Stimulated activated CD8-positive, alpha-beta memory T cell treated with anti-CD3 and anti-CD28 coated beads, Interleukin-4, amount 100 ng/mL, for 24 hours (primary cell): ENCODE measurements at places on chromosomes 2 and 18.

GRCh38 chr2:28420722-28421121 is 28.1 kb downstream of the FOSL2 start:
- no peak for DNase-seq

GRCh38 chr18:76005632-76006208 is 489.3 kb downstream of the ZNF516 start:
- DNase-seq, result no peak

GRCh38 chr2:76415821-76416220 is 705.1 kb upstream of the GCFC2 start:
- DNase-seq, result no peak

DNA sequence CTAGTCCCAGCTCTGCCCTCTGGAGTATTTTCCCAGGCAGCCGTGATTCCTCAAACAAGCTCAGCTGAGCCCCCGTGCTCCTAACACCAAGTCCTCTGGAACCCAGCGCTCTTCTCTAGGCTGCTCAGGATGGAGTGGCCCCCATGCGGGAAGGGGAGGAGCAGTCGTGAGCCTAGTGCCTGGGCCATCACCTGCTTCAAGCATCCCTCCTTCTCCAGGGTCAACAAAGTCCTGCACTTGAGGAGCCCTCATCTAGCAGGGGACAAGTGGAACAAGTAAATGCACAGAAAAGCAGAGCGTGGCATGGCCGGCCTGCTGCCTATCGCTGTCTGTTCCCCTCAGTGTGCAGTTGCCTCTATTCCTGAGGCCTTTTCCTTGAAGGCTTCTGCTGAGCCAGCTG is 168.6 kb downstream of the INHBB start:
- DNase-seq, result no peak

DNA sequence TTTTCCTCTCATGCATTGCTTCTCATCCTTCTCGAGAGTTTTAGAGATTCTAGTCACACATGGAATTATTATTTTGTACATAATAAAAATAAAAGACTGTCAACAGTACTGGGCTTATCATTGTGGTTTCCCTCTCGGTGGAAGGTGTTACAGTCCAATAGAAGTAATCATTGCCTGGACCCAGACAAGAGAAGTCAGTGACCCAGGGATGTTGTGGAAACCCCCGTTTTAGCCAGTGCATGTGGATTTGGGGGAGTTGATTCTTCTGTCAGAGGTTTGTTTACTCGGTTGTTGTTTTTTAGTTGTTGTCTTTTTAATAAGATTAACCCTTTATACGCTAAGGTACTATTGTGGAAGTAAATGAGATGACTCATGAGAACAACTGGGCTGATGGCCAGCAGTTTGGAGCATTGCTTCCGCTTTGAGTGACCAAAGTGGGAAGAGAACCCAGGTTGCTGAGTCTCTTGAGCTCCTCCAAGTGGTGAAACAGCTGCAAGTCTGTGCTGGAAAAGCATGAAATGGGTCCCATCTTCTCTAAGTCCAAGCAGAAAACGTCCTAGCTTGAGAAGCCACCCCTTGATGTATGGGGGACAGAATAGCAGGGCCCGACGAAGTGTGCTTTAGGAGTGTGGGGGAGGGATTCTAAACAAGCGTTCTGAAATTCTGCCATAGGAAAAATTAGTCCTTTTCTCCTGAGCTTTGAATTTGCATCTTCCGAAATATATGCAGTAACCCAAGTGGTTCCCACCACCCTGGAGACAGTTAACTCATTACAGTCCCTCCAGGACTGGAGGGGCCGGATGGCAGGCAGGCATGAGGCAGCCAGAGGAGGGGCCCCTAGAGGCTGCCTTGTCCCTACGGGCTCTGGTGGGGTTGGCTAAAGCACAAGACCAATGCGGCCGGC is 61.8 kb upstream of the GPR45 start:
- no peak for DNase-seq

- DNase-seq, result no peak
Observed at GRCh38 chr2:98269274-98269673, 77.0 kb upstream of the CNGA3 start.

- peak; percentile 55 for DNase-seq
Observed at GRCh38 chr18:80033181-80034067, 810 bp upstream of the RBFA start.

DNA sequence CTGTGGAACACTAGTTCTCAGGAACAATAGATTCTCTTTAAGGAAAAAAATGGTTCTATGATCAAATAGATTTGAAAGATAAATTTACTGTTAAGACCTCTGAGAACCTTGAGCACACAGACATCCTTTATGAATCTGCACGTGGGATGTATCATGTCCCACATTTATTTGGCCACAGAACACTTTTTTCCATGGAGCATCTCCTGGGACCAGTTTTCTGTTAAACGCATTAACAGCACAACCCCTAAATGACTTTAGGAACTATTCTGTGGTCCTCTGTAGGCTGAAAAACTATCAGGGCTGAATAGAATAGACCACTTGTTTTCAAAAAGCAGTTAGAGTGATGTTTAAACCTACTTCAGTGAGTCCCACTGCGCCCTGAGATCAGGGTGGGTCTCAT is 132.2 kb upstream of the PID1 start:
- DNase-seq, result no peak

DNA sequence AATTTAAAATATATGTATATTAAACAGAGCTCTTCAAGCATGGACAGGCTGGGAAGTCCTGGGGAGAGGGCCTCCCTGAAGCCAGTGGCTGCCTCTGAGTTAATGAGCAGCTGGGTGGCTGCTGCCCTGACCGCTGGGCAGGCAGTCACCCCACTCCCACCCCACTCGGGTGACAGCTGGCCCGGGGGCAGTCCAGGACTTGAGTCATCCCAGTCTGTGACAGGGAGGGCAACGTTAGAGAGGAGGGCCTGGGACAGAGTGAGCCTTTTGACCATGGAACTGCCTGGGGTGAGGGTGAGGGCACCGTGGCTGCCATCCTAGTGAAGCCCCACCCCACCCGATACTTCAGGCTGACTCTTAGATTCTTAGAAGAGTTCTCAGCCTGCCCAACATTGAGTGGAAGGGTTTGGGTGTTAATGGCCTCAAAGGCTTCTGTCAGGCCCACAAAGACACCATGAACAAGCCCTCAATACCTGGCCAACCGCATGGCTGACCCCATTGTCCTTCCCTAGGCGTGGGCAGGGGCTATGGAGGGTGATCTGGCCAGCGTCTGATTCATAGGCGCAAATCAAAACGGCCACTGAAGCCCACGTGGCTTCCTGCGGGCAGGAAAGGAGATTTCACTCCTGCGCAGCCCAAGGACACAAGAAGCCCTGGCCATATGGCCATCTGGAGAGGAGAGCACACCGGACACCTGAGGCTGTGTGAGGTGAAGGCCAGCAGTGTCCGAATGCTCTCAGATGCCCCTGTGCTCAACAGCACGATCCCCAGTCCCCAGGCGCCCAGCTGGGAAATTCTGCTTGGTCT is 47.5 kb downstream of the MRPS5 start:
- DNase-seq, result no peak

DNA sequence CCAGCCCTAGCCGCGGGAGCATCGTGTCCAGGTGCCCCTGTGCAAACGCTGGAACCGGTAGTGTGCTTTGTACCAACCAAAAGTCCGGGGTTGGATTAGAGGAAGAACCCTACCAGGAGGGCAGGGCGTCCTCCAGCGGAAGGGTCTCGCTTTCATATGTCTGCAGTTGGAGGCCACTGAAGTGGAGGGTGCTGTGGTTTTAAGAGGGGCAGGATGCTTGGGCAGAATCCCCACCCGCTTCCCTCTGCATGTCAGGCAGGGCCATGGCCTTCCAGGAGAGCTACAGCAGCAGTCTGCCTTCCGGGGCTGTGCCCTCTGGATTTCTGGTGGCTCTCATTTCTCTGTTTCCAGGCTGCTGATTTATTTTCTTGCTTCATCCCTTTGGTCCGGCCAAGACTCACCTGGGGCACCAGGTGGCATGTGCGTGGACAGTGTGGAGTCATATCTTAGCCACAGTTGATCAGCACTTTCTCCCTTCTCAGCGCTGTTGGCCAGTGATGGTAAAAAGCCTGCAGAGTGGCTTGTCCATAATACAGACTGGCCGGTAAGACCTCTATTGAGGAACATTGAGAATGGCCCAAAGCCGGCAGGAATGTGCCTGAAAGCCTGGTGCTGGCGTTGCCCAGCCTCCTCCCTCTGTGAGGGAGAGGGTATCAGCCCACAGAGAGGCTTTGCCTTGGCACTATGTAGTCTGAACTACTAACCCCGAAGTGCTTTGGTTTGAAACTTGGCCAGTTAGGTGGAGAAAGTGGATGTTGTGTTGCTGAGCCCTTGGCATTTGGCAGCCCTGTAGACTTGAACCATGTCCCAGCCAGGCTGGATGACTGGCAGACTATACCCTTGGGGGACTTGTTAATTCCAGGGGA is 1.8 kb downstream of the AGAP1 start:
- DNase-seq, result no peak

DNA sequence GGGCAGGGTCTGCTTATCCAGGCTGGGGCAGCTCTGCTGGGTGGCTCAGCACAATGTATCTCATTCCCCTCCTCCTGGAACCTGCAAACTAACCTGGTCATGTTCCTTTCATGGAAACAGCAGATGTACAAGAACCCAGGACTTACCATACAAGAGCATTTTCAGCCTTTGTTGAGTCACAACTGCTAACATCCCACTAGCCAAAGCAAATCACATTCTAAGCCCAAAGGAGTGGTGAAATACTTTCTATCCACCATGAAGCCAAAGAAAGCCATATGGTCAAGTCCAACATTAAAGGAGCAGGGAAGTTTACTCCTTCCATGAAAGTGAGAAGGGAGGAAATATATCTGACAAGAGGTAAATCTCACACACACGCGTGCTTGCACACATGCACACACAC is 163.0 kb downstream of the IRS1 start:
- DNase-seq, result no peak

GRCh38 chr2:236814593-236814992 is 245.0 kb downstream of the ACKR3 start:
- DNase-seq, result no peak
